Upper lobe of right lung (tissue), 1 donor: ENCODE measurements at places on chromosomes 1 and 21. TPM values are rescaled to one million over a fixed set of nuclear protein-coding genes. Genes with fewer than 3 reads are reported as not detected.

Gene LRRC39
- total RNA-seq: 0.58 TPM

Gene PLXNA2
- total RNA-seq: 98.5 TPM

Gene CFHR1
- not detected for total RNA-seq

Gene FMO3
- total RNA-seq: 22.7 TPM

Gene HSD3B1
- not detected for total RNA-seq

Gene C8B
- not detected for total RNA-seq

Gene PLD5
- total RNA-seq: 0.87 TPM

Gene VHLL
- not detected for total RNA-seq

DNA sequence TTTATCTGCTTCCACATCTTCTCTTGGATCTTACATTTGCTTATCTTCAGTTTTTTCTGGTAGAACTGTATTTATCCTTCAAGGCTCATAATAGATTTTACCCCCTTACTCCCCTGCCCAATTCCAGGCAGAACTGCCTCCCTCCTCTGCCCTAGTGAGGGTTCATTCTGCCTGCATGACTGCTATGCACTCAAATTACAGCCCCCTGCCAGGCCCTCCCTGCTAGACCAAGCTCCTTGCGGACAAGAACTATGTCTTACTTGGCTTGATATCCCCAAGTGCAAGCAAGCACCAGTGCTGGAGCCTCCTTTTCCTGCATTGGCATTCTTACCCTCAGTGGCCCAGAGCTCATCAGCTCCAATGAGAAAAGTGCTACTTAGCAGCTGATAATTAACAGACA is 18.1 kb downstream of the MAPKAPK2 start:
- no peak overlapping the region for H3K4me3 ChIP-seq
- H3K27ac ChIP-seq: no peak overlapping the region
- H3K36me3 ChIP-seq: no peaks in the 10 kb centered on the region
- no peaks in the 10 kb centered on the region for H3K27me3 ChIP-seq
- H3K4me1 ChIP-seq: peaks cover 66% of the 10 kb centered on the region
- DNase-seq: peak; percentile 6

GRCh38 chr1:188194916-188195315 is 1366.2 kb downstream of the PLA2G4A start:
- H3K36me3 ChIP-seq: no peaks in the 10 kb centered on the region
- DNase-seq: no peak
- H3K4me3 ChIP-seq: no peak overlapping the region
- H3K4me1 ChIP-seq: no peaks in the 10 kb centered on the region
- no peak overlapping the region for H3K27ac ChIP-seq
- H3K27me3 ChIP-seq: no peaks in the 10 kb centered on the region

DNA sequence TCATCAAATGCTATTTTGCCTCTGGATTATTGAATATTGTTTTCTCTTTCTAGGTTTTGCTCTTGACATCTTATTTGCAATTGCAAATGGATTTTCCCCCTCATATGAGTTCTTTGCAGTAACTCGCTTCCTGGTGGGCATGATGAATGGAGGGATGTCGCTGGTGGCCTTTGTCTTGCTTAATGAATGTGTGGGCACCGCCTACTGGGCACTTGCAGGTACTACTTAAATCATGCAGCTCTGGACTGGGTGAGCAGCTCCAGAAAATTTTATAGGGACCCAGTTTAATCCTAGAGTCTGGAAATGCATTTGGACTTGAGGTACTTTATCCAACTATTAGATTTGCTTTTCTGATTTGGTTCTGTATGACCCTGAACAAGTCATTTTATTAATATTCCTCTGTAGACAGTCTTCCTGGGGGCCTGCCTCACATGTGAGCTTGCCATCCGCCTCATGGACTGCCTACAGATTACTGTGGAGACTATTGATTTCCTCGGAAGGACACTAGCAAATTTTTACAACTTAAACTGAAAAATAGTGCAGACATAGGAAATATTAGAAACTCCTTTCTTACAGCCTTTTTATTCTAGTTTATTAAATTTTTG is 44.5 kb downstream of the SLC22A15 start:
- H3K27ac ChIP-seq: no peak overlapping the region
- no peaks in the 10 kb centered on the region for H3K4me1 ChIP-seq
- no peak for DNase-seq
- H3K4me3 ChIP-seq: no peak overlapping the region
- H3K36me3 ChIP-seq: peaks cover 14% of the 10 kb centered on the region

DNA sequence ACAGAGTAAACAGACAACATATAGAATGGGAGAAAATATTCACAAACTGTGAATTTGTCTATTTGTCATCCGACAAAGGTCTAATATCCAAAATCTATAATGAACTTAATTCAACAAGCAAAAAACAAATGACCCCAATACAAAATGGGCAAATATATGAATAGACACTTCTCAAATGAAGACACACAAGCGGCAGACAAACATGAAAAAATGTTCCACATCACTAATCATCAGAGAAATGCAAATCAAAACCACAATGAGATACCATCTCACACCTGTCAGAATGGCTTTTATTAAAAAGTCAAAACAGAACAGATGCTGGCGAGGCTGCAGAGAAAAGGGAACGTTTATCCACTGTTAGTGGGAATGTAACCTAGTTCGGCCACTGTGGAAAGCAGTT is 72.7 kb downstream of the SMYD3 start:
- no peak overlapping the region for H3K4me3 ChIP-seq
- DNase-seq: no peak
- no peak overlapping the region for H3K27ac ChIP-seq
- no peaks in the 10 kb centered on the region for H3K36me3 ChIP-seq
- H3K27me3 ChIP-seq: no peaks in the 10 kb centered on the region
- H3K4me1 ChIP-seq: no peaks in the 10 kb centered on the region

- no peaks in the 10 kb centered on the region for H3K4me1 ChIP-seq
- no peak overlapping the region for H3K27ac ChIP-seq
- H3K4me3 ChIP-seq: no peak overlapping the region
- H3K27me3 ChIP-seq: no peaks in the 10 kb centered on the region
- no peak for DNase-seq
These were observed 557.2 kb upstream of the BEND5 start for GRCh38 chr1:49333906-49334305.

DNA sequence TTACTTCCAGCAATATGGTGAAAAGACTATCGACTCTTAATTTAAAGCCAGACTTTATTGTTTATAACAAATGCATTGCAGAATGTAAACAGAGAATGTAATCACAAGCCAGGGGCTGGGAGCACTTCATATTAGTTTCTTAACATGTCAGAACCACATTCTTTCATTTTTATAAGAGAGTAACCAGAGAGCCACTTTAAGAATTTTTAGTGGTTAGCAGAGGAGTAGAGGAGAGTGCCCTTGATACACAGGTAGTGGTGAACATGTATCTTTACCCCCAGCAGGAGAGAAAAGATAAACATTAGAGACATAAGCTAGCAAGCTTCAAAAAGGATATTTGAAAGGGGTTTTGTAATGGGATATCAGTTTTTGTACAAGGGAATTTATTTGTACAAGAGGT is 11.1 kb downstream of the AMY2B start:
- peaks cover 7% of the 10 kb centered on the region for H3K36me3 ChIP-seq
- no peaks in the 10 kb centered on the region for H3K27me3 ChIP-seq
- no peak overlapping the region for H3K4me3 ChIP-seq
- H3K4me1 ChIP-seq: no peaks in the 10 kb centered on the region
- no peak for DNase-seq

DNA sequence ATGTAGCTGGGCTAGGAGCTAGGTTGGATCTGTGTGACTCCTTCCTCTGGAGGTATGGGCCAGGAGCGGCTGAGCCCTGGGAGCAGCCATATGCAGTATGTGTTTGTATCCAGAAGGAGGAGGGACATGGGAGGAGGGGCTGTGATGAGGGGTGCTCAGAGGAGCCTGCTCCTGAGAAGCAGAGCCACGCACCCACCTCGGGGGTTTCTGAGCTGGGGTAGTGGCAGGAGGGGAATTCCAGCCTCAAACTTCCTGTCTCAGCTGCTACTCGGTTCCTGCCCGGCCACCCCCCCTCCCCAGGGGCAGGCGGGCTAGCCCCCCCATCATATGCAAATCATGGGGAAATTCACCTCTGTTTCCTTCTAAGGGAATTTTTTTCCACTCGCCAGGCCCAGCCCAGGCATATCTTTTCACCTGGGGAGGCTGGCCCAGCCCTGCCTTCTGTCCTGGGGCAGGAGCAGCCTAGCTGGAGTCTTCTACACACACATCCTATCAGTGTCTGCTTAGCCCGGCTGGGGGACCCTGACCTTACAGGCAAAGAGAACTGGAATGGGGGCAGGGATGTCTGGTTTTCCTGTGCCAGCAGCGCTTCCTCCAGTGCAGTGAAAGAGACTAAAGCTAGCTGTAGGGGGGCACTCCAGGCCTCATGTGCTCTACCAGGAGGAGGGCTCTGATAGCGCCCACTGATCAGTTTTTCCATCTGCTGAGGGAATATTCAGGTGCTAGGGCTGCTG is 3.0 kb downstream of the ZC3H12A start:
- peak; percentile 84 for DNase-seq
- peaks cover 35% of the 10 kb centered on the region for H3K36me3 ChIP-seq
- no peaks in the 10 kb centered on the region for H3K27me3 ChIP-seq
- H3K27ac ChIP-seq: peak overlapping the region; percentile 91
- peaks cover 80% of the 10 kb centered on the region for H3K4me1 ChIP-seq

GRCh38 chr1:161440312-161440894 is 64.9 kb upstream of the FCGR2A start:
- H3K27ac ChIP-seq: peak overlapping the region; percentile 67
- peak; percentile 90 for DNase-seq
- no peaks in the 10 kb centered on the region for H3K36me3 ChIP-seq
- no peaks in the 10 kb centered on the region for H3K4me1 ChIP-seq
- peak overlapping the region; percentile 51 for H3K4me3 ChIP-seq

GRCh38 chr21:41932576-41933312 is 21.1 kb downstream of the C2CD2 start:
- peaks cover 42% of the 10 kb centered on the region for H3K4me1 ChIP-seq
- no peaks in the 10 kb centered on the region for H3K27me3 ChIP-seq
- H3K4me3 ChIP-seq: no peak overlapping the region
- no peak overlapping the region for H3K27ac ChIP-seq
- no peaks in the 10 kb centered on the region for H3K36me3 ChIP-seq

GRCh38 chr1:7252411-7253117 is 467.3 kb downstream of the CAMTA1 start:
- no peaks in the 10 kb centered on the region for H3K36me3 ChIP-seq
- DNase-seq: no peak
- no peaks in the 10 kb centered on the region for H3K27me3 ChIP-seq
- H3K4me1 ChIP-seq: no peaks in the 10 kb centered on the region
- no peak overlapping the region for H3K27ac ChIP-seq

- H3K36me3 ChIP-seq: no peaks in the 10 kb centered on the region
- H3K4me1 ChIP-seq: no peaks in the 10 kb centered on the region
- no peak for DNase-seq
- no peak overlapping the region for H3K4me3 ChIP-seq
These were observed 179.3 kb downstream of the NR5A2 start for GRCh38 chr1:200206761-200207160.

DNA sequence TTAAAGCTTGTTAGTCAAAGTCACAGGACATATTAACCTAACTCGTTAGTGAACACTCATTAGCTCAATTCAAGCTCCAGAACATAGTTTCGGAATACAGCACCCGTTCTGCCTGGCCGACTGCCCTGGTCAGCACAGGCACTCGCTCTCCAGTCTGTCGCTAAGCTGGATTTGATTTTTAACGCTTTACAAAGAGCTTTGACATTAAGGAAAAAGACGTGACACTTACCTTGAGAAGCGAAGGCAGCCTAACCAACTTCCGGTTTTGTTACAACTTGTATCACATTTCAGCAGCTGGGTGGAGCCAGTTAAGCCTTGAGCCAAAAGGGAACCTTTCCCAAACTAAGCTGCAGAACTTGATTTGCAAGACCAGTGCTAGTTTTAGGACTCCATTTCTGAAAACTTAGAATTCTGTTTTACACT is at the start of gene FRRS1:
Gene FRRS1, minus strand, starts transcription at position 258 of the 423 bp plus-strand sequence. CDS start 17,867 bp downstream, outside the sequence.
- H3K4me3 ChIP-seq: peak within 1 kb of the TSS; percentile 61
- H3K4me1 ChIP-seq: peaks cover 7% of the 10 kb centered on the region
- H3K27me3 ChIP-seq: no peaks in the 10 kb centered on the region
- peak; percentile 77 for DNase-seq
- no peaks in the 10 kb centered on the region for H3K36me3 ChIP-seq

DNA sequence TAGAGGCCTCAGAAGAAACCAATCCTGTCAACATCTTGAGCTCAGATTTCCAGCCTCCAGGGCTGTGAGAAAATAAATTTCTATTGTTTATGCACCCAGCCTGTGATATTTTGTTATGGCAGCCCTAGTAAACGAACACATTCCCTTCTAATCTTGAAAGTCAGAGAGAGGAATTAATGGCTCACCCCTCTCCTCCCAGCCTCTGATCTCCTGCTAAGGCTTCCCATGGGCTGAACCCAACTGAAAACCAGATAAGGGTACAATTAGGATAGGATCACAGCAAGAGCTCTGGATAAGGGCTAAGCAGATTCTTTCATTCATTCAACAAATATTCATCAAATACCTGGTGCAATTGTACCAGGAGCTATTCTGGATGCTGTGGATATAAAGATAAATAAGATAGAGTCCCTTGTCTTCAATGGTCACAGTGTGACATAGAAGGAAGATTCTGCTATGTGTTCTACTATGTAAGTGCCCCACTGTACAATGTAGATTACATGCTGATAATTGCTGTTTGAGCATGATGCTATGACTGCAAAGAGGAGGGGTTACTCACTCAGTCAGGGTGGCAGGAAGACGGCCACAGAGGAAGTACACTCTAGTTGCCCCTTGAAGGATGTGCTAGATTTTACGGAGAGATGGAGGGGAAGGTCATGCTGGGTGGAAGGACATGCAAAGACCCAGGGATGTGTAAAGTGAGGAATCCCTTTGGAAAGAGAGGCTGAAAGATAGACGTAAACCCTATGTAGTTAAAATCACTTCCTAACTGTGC is 203.3 kb upstream of the JUN start:
- DNase-seq: no peak
- peaks cover 8% of the 10 kb centered on the region for H3K4me1 ChIP-seq
- H3K4me3 ChIP-seq: no peak overlapping the region
- H3K27me3 ChIP-seq: no peaks in the 10 kb centered on the region
- H3K27ac ChIP-seq: no peak overlapping the region
- no peaks in the 10 kb centered on the region for H3K36me3 ChIP-seq

DNA sequence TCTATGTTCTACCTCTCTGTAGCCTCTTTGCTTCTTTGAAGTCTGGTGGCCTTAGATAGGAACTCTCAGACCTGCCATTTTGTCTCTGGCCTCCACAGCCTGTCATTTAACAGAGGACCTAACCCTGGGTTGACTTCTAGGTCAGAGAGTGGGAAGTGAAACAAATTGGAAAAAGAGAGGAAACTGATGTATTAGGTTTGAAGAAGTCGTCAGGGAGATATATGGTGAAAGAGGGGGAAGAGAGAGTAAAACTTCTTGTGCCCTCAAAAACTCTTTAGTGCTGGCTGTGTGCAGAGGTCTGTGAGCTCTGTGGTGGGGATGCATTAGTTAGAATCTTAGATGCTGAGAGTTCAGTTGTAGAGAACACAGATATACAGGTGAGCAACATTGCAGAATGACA is 30.2 kb upstream of the CD1D start:
- H3K4me1 ChIP-seq: peaks cover 15% of the 10 kb centered on the region
- H3K36me3 ChIP-seq: no peaks in the 10 kb centered on the region
- no peak for DNase-seq
- no peak overlapping the region for H3K4me3 ChIP-seq

GRCh38 chr21:24832961-24833360 is 774.3 kb downstream of the MRPL39 start:
- no peaks in the 10 kb centered on the region for H3K27me3 ChIP-seq
- H3K4me3 ChIP-seq: no peak overlapping the region
- no peaks in the 10 kb centered on the region for H3K36me3 ChIP-seq
- DNase-seq: no peak
- H3K4me1 ChIP-seq: no peaks in the 10 kb centered on the region
- no peak overlapping the region for H3K27ac ChIP-seq

- H3K27me3 ChIP-seq: no peaks in the 10 kb centered on the region
- no peaks in the 10 kb centered on the region for H3K36me3 ChIP-seq
- H3K4me1 ChIP-seq: no peaks in the 10 kb centered on the region
- H3K27ac ChIP-seq: no peak overlapping the region
These were observed 36.7 kb upstream of the GOLT1A start for GRCh38 chr1:204250428-204251030.
